Hematopoietic multipotent progenitor cell treated with erythropoietin and hydrocortisone succinate and interleukin-3 and kit ligand, for 6 days (in vitro differentiated cells): ENCODE measurements at places on chromosomes 7 and 10.

DNA sequence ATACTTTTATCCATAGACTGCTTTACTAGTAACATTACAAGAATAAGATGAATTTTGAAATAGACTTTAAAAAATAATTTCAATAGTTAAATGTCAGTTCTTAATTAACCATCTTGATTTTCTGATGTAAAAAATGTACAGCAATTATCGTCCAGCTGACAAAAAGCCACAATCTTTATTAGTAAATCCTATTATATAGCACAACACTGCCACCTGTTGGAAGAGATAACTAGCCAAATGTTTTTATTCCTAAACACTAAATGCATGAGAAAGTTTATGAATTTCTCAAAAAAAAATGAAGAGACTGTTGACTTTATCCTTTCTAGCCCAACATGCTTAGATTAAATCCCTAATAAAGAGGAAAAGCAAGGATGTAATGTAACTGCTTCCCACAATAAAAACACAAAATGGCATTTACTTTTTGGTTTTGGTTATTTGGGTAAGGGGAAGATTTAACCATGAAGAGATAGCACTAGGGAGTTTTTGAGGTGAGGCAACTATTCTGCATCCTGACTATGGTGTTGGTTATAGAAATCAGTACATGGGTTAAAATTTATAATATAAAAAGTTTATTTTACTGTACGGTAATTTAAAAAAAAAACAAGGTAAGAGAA is 8.0 kb downstream of the COA1 start:
- peak; percentile 91 for DNase-seq

DNA sequence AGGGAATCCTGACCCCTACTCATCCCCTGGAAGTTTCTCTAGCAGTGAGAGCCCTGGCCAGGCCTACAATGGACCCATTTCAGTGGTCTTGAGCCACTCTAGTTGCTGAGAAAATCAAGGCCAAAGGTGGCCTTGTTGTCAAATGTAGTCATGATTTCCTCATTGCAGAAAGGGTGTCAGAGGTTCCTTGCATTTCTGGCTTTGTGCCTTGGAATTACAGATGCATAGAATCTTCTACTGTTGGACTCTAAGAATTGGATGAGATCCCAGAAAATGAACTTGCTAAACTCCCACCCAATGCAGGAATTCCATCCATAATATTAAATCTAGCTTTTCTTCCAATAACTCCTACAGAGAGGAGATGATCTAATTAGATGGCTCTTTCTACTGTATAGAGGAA is 12.2 kb downstream of the CPA2 start:
- DNase-seq, result no peak

DNA sequence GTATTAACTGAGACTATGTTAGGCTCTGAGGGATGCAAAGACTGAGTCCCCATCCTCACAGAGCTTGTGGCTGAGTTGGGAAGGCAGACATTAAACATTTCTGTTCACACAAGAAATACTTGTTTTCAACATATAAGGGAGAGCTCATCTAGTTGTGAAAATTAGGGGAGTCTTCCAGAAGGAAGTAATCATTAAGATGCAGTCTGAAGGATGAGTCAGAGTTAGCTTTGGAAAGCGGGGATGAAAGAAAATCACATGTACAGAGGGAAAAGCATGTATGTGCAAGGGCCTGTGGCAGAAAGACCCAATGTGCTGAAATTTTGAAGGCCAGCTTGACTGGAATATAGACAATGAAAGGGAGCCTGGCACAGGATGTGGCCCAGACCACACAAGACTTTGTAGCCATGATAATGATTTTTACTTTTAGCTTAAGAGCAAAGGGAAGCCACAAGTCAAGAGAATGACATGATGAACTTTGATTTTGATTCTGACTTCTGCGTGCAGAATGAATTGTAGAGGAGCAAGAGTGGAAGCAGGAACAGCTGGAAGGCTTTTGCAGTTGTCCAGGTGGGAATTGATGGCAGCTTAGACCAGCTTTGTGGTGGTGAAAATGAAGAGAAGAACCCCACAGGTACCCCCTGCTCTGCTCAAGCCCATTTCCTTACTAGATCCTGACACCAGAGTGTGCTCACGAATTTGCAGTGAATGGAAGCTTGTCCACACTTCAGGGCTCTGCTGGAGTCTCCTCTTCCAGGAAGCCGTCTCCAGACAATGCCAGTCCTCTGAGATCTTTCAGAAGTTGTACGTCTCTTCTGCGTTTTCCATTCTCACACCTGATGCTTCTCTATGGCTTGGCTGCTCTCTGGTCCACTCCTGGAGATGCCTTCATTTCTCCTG is 115.6 kb downstream of the ATXN7L1 start:
- peak; percentile 12 for DNase-seq

GRCh38 chr7:55100544-55101327 is 81.9 kb downstream of the EGFR start:
- DNase-seq, result no peak

DNA sequence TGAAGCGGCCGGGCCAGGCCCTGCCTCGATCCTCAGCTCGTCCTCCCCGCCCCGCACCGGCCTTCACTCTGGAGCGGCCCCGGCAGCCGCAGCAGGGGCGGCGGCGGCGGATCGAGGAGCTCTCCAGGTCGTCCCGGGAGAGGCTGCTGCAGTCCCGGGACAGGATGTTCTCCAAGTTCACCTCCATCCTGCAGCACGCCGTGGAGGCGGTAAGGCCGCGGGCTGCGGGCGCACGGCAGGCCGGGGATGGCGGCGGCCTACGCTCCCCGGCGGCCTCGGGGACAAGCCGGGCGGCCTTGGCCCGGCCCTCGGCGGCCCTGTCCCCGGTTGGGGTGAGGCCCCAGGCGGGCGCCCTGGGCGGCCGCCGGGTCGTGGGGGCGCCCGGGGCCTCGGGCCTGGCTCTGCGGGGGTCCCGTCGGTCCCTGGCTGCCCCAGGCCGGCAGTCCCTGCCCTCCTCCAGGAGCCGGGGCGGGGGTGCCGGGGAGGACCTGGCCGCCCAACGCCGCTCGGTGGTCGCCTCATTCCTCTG is 399 bp downstream of the FHIP2A start:
- DNase-seq, result no peak
